ENCODE measurements at places on chromosomes 7 and 10.

DNA sequence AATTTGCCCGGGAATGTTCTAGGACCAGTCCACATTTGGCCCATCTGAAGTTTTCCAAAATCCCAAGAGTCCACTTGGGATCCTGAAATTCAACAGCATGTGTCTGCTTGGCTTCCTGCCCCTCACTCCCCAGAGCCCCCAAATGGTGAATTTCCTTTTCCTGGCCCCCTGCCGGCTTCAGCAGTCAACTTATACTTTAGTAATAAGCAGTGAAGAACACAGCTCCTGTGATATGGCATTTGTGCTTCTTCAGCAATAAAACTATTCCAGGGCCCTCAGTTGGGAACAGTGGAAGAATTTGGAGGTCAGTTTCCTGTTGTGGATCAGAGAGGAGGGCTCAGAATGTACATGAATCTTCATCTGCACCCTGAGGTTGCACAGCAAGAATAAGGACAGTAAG is 51.1 kb downstream of the PRF1 start:
- no peak for DNase-seq

DNA sequence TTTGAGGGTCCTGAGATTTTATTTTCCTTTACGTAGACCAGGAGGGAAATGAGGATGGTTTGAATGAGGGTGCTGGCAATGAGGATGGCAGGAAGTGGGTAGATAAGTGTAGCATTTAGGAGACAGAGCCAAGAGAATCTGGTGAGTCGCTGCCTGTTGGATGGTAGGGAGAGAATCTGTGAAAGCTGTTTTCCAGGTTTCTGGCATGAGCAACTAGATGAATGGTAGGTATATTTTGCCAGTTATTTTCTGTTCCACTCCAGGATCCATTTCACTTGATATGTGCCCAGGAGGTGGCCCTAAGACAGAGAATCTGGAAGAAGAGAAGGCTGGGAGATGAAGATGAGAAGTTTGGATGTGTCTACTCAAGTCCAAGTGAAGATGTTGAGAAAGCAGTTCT is 63.3 kb upstream of the VIPR2 start:
- DNase-seq: no peak

- no peak for DNase-seq
Observed at GRCh38 chr7:130490888-130491804, 739 bp upstream of the MEST start.

- no peak for DNase-seq
Observed at GRCh38 chr10:62733654-62734293, 70.7 kb upstream of the ADO start.

Data from NB4 (cell line).